Fibroblast of villous mesenchyme (primary cell): ENCODE measurements at places on chromosomes 16 and 17. TPM values are rescaled to one million over a fixed set of nuclear protein-coding genes. Genes with fewer than 3 reads are reported as not detected.

The TERB1 gene
- total RNA-seq = under 0.01 TPM in 1 of 2 replicates, not detected in the other

DNA sequence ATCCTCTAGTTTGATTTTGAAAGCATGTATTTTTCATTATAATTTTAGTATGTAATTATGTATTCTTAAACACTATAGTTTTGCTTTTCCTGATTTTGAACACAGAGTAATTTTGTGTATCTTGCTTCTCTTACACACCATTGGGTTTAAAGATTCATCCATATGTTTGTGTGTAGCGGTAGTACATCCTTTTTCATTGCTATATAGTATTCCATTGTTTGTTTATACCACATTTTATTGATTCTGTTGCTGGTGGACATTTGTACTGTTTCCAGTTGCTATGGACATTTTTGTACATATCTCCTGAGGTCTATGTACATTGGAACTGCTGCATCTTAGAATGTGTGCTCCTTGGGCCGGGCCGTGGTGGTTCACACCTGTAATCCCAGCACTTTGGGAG is 20.5 kb upstream of the LASP1NB start:
- DNase-seq = no peak

- peak; percentile 93 for DNase-seq
Observed at GRCh38 chr16:66899945-66900710, 18.6 kb downstream of the CDH16 start.

The SUPT4H1 gene
- total RNA-seq = 34.5 and 54.1 TPM in 2 replicates

The SEZ6L2 gene
- total RNA-seq = 2.6 and 4.7 TPM in 2 replicates

- no peak for DNase-seq
Observed at GRCh38 chr16:88859381-88860091, 2.6 kb downstream of the TRAPPC2L start.

The KRT24 gene
- not detected in 2 replicates for total RNA-seq

GRCh38 chr16:48526058-48526957 is 83.7 kb downstream of the N4BP1 start:
- DNase-seq = no peak

DNA sequence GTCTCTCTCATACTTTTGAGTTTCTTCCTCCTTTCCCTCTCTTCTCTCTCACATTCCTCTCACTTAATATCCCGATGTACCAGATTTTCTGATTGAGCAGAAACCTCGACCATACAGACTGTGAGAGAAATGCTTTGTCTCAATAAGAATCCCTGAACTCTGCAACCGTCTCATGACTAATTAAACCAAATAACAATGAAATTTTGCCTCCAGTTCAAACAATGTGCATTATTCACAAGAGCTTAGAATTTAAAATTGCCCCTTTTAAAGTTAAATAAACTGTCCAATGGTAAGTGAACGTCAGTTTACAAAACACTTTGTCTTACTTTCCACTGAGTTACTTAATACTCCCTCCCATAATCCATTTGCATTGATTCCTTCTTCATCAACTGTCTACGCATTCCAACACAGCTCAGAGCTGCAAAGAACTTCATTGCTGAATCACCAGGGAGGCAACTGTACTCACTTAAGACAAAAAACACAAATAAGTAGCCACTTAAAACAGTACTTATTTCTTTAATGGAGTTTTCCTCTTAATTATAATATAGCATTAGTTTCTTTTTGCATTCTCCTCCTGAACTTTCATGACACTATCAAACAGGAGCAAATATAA is 4.9 kb downstream of the CDH11 start:
- peak; percentile 45 for DNase-seq

DNA sequence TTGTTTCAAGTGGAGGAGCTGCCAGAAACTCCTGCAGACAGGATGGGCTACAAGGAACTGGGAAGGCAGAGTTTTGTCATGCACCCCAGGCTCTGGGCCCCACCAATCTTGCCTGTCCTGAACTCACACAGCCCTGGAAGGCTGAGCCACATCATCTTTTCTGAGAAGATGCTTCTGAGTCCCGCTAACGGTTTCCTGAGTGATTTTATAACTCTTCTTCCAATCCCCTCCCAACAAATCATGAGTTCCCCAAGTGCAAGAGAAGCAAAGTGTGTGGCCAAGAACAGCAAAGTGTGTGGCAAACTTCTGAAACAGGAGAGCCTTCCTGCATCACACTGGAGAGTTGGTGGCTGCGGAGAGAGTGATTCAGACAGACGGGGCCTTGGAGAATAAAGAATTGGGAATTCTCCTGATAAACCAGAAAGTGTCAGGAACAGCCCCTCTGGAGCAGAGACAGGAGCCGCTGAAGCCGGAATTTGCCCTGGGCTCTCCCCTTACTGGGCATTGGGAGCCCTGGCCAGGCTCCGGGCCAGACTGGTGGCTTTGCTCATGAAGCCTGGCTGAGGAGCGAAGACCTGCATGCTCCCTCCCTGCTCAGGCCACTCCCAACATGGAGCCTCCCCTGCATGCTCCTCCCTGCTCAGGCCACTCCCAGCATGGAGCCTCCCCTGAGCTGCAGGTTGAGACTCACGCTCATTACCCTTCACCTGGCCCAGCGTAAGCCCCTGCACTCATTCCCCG is 47.2 kb downstream of the PITPNM3 start:
- DNase-seq = no peak

- no peak for DNase-seq
Observed at GRCh38 chr17:7712111-7712771, 5.3 kb upstream of the DNAH2 start.

The BRD7 gene
- 29.0 and 31.5 TPM in 2 replicates for total RNA-seq

GRCh38 chr16:57949013-57949412 is 21.9 kb downstream of the CNGB1 start:
- DNase-seq = no peak

DNA sequence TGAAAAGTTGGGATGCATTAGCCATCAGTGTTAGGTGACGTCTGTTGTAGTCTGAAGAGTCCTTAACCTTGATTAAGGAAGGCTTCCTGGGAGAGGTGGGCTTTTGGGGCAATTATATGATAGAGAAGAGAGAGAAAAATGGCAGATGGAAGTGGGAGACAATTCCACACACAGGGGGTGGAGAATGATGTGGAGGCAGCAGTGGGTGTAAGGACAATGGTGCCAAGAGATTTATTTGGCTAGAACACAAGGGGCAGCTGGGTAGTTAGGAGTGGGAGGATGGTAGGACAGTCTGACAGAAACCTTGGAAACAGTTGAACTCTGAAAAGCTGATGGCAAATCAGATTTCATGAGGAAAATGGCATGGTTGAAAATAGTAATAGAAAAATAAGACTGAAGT is 10.7 kb upstream of the DUSP14 start:
- no peak for DNase-seq

GRCh38 chr16:52741351-52741750 is 194.4 kb upstream of the TOX3 start:
- no peak for DNase-seq

GRCh38 chr17:4369557-4370230 is 3.2 kb upstream of the UBE2G1 start:
- no peak for DNase-seq

DNA sequence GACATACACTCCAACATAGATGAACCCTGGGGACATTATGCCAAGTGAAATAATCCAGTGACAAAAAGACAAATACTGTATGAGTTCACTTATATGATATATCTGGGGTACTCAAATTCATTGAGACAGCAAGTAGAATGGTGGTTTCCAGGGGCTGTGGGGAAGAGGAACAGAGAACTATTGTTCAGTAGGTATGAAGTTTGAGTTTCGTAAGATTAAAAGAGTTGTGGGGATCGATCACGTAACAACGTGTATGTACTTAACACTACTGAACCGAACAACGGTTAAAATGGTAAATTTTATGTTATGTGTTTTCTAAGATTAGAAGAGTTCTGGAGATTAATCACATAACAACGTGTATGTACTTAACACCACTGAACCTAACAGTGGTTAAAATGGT is 100.8 kb downstream of the HS3ST3A1 start:
- no peak for DNase-seq

The RBFOX1 gene
- total RNA-seq = not detected in 2 replicates

The PIP4K2B gene
- total RNA-seq = 45.7 and 68.7 TPM in 2 replicates

GRCh38 chr17:76432004-76432403 is 20.9 kb downstream of the UBE2O start:
- DNase-seq = no peak
